Thyroid gland (tissue), 4 donors: ENCODE measurements at places on chromosomes 5 and 9. TPM values are rescaled to one million over a fixed set of nuclear protein-coding genes. Genes with fewer than 3 reads are reported as not detected.

DNLZ gene
- total RNA-seq = 24.2 TPM

GRCh38 chr5:35622974-35623373 is 5.3 kb downstream of the SPEF2 start:
- no peak for DNase-seq

DNA sequence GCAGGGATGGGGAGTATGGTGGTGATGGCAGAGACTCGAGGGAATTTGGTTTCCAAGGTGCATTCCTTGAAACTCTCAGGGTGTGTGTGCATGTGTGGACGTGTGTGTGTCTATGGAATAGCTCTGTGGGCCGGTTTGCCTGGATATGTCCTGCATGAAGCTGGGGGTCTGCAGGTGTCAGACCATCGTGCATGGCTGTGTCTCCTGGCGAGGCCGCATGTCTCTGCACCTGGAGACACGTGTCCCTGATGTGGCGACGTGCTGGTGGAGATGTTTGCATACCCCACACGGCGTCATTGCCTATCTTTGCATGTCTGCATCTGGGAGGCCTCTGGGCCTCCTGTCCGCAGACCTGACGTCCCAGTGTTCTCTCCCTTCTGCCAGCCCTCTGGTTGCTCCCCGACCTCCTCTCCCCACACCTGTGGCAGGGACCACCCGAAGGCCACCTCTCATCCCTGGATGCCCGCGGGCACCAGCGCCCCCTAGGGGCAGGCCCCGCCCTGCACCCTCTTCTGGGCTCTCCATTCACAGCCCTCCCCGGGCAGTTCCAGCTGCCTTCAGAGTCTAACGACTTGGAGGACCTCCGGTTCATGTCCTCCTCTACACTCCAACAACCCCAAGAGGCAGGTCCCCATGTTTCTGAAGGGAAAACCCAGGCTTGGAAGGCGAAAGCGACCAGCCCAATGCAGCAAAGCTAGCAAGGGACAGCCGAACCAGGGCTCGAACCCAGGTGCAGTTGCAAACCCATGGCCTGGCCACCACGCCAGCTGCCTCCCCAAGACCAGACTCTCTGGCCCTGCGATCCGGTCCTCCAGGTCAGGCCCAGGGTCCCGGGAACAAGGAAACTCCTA is 88.6 kb downstream of the LMX1B start:
- no peak for DNase-seq

PCDHAC1 gene
- 3.0 TPM for total RNA-seq

ENTPD8 gene
- 0.29 TPM for total RNA-seq

DNA sequence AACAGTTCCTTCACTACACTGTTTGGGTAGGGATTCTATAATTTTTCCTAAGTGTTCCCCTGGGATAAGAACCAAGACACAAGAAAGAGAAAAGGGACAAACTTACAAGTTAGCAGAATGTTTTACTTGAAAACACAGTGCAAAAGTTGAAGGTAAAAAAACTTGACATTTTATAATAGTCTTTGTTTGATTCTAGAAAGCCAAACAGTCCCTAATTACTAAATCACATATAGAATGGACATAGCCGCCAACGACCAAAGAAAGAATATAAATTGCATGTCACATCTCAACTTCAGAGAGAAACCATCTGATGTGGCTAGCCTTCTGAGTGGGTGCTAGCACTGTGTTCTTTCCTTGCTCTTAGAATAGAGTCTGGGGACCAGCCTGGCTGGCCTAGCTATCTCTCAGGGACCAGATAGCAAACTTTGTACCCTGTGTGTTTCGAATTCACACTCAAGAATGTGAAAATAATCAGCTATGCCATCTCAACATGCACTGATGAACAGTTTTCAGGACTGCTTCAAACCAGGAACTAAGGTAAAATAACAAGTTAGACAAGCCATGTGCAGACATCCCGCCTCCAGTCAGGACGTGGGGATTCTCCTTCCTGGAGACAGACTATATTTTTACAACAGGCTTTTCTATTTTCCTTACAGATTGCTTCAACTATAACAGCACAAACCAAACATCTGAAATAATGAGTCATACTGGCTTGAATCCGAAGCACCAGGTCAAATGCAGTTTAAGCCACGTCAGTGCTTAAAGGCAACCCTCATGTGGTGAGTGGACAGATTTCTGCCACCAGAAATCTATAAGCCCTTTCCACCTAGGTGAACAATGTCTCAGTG is 53.7 kb downstream of the LHFPL2 start:
- DNase-seq = peak; percentile 68

GRCh38 chr5:130213607-130214006 is 309.3 kb downstream of the CHSY3 start:
- no peak for DNase-seq
